ENCODE measurements at places on chromosomes 2 and 18. TPM values are rescaled to one million over a fixed set of nuclear protein-coding genes. Genes with fewer than 3 reads are reported as not detected.
A peak's percentile ranks its signal among the peaks of the same experiment; 100 is the strongest.

- H3K27me3 ChIP-seq, result no peaks in the 10 kb centered on the region
- H3K4me3 ChIP-seq, result no peak overlapping the region
- H3K36me3 ChIP-seq, result no peaks in the 10 kb centered on the region
Observed at GRCh38 chr2:118091631-118092030, 3.4 kb downstream of the INSIG2 start.

- H3K4me3 ChIP-seq, result no peak overlapping the region
- H3K27ac ChIP-seq, result no peak overlapping the region
- no peak for DNase-seq
- peaks cover 16% of the 10 kb centered on the region for H3K27me3 ChIP-seq
- no peaks in the 10 kb centered on the region for H3K36me3 ChIP-seq
- no peaks in the 10 kb centered on the region for H3K4me1 ChIP-seq
Observed at GRCh38 chr2:128237081-128237534, 81.6 kb downstream of the HS6ST1 start.

DNA sequence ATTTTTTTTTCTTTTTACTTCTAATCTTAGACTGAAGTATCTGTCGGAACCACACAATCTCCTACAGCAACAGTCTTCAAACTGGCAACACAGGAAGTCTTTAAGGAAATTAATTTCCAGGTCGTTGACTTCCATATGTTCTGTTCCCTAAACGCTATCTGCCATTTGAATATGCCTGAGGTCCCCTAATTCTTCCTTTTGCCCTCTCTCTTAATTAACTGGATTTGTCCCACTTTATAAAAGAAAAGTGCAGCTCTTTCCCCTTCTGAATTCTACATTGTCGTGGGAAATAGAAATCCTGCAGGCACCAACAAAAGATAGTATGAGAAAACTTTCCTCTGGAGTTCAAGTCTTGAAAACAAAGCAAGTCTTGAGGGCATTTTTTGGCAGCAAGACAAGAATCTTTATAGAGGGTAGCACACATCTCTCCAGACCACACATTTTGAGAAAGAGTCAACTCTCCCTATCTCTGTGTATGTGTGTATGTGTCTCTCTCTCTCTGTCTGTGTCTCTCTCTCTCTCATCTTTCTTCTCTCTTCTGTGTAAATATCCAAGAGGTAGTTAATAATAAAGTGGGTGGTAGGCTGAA lies 879.8 kb downstream of the SOCS6 start:
- H3K27ac ChIP-seq, result no peak overlapping the region
- no peak for DNase-seq

DNA sequence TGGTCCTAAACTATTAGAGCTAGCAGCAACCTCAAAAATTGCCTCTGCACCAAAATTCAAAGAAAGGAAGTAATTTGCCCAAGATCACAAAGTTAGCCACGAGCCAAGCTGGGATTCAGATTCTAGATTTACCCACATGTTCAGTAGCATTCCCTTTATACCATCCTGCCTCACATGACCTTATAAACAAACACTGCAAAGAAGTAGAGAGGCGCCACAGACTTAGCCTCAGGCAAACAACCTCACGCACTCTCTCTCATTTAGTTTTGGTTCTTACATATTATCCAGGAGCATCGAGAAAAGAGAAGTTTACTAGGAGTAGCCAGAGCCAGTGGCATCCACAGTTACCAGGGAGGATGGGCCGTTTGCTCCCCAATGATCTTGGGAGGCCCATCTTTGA lies 226.6 kb downstream of the OSR1 start:
- H3K4me3 ChIP-seq, result no peak overlapping the region
- no peak overlapping the region for H3K27ac ChIP-seq

The CRYBA2 gene
- not detected for total RNA-seq

DNA sequence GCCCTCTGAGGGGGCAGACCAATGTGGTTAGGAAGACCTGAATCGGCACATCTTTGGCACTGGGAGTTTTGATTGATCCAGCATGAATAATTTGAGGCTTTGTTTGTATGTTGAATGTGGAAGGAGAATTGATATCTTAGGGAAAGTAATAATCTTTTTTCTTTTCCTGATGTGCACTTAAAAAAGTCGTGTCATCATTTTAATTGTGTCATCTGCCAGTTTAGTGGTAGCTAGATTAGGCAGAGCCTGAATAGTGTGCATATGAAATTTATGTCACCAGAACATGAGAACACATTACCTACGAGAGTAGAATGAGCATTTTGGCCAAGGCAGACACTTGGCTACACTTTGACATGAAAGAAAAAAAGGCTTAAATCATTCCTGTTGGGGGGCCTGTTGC lies 79.5 kb downstream of the KIF5C start:
- H3K27ac ChIP-seq, result no peak overlapping the region
- DNase-seq, result no peak
- no peaks in the 10 kb centered on the region for H3K4me1 ChIP-seq
- no peak overlapping the region for H3K4me3 ChIP-seq
- H3K27me3 ChIP-seq, result no peaks in the 10 kb centered on the region

- no peak overlapping the region for H3K4me3 ChIP-seq
- no peak overlapping the region for H3K27ac ChIP-seq
- no peaks in the 10 kb centered on the region for H3K36me3 ChIP-seq
Observed at GRCh38 chr18:72895548-72895947, 27.8 kb upstream of the NETO1 start.

GRCh38 chr18:75377258-75377657 lies 50.2 kb downstream of the SMIM21 start:
- H3K4me3 ChIP-seq, result no peak overlapping the region
- no peak overlapping the region for H3K27ac ChIP-seq
- no peaks in the 10 kb centered on the region for H3K4me1 ChIP-seq
- DNase-seq, result no peak
- no peaks in the 10 kb centered on the region for H3K27me3 ChIP-seq

GRCh38 chr18:75408554-75409506 lies 18.7 kb downstream of the SMIM21 start:
- no peak overlapping the region for H3K27ac ChIP-seq
- H3K27me3 ChIP-seq, result no peaks in the 10 kb centered on the region
- DNase-seq, result no peak
- no peaks in the 10 kb centered on the region for H3K36me3 ChIP-seq

- DNase-seq, result no peak
- peaks cover 42% of the 10 kb centered on the region for H3K4me1 ChIP-seq
- no peaks in the 10 kb centered on the region for H3K36me3 ChIP-seq
- H3K27me3 ChIP-seq, result peaks cover 97% of the 10 kb centered on the region
- peak overlapping the region; percentile 50 for H3K4me3 ChIP-seq
Observed at GRCh38 chr2:218859988-218860831, 605 bp downstream of the WNT6 start.

GRCh38 chr18:8455661-8456614 lies 153.3 kb upstream of the RAB12 start:
- no peak overlapping the region for H3K27ac ChIP-seq
- no peak for DNase-seq
- no peak overlapping the region for H3K4me3 ChIP-seq
- no peaks in the 10 kb centered on the region for H3K36me3 ChIP-seq

DNA sequence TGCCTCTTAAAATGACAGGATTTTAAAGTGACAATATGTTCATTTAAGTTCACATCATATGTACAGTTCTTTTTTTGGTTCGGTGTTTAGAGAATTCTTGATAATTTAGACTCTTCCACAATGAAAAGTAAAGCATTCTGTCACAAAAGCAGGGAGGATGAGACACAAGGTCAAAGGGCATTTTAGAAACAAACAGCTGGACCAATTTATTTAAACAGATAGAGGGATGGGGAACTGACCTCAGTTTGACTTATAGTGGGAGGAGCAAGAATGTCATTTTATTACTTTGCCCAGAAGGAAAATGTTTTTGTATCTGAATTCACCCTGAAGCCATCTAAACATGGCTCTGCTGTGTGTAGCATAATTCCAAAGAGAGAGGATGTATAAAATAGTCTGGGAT lies 128.5 kb downstream of the MEIS1 start:
- no peak for DNase-seq
- no peak overlapping the region for H3K27ac ChIP-seq
- H3K4me3 ChIP-seq, result no peak overlapping the region
- H3K4me1 ChIP-seq, result peaks cover 21% of the 10 kb centered on the region
- H3K27me3 ChIP-seq, result no peaks in the 10 kb centered on the region

The TRIM54 gene
- total RNA-seq, result 3.3 TPM

DNA sequence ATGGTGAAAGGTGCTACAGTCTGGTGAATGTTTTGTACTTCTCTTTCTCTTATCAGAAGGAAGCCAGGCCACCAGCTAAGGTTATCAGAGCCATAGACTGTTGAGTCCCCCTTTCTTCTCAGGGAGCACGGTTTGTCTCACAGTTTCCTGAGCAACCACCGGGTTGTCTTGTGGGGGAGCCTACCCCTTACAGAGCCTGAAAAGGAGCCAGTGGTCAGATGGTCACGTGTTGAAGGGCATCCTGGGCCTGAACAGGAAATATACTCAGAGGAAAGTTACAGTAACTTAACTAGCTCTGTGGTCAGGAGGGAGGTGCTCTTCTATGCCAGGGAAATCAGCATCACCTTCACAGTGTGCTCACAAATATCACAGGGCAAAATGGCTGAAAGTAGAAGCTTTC lies 11.6 kb downstream of the CD28 start:
- H3K4me1 ChIP-seq, result peaks cover 39% of the 10 kb centered on the region
- H3K4me3 ChIP-seq, result no peak overlapping the region
- DNase-seq, result no peak

DNA sequence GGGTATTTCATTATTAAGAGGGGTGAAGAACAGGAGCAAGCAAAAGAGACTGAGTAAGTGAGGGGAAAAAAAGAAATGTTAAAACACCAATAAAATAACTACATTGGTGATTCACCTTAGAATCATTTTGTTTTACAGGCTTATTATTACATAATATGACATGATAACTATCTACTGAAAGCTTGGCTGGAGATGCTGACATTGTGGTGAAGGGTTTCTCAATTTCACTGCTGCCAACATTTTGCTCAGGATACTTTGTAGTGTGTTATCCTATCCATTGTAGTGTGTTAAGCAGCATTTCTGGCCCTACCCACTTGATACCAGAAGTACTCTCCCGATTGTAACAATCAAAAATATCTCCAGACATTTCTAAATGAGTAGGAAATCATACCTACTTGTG lies 1564.6 kb upstream of the NXPH2 start:
- DNase-seq, result no peak
- H3K4me3 ChIP-seq, result no peak overlapping the region
- H3K36me3 ChIP-seq, result no peaks in the 10 kb centered on the region
- no peaks in the 10 kb centered on the region for H3K27me3 ChIP-seq
- no peak overlapping the region for H3K27ac ChIP-seq

Data from GM23338 (cell line).